ENCODE measurements at places on chromosomes 1 and 21.

- no peak for DNase-seq
Observed at GRCh38 chr1:56953386-56953785, 12.4 kb downstream of the C8B start.

DNA sequence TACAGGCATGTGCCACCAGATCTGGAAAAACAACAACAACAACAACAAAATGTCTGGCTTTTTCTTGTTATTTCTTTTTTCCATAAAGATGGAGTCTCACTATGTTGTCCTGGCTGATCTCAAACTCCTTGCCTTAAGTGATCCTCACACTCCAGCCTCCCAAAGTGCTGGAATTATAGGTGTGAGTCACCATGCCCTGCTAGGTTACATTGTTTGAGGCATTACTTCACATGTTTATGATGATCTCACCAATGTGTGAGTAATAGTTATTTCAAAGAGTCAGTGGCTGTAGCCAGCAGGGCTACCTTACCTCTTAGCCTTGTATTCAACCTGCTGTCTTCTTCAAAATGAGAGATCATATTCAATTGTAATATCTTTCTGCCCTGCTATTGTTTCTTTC lies 445.7 kb downstream of the AMY1C start:
- DNase-seq: no peak

DNA sequence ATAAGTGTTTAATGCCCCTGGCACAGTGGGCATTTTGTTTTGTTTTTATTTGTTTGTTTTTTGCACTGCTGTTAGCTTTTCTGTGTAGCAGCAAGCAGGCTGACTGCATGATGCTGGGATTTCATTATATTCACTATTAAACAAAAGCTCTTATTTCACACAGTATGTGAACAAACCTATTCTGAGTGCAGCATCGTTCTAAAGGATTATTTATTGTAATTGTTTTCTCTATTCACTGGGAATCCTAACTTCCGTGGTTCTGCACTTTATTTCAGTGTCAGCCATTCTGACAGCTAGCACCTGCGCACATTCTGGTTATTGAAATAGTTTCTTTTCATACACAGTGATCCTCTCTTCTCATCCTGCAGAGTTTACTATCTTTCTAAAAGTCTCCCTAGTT lies 595.0 kb downstream of the NEGR1 start:
- no peak for DNase-seq

- DNase-seq: no peak
Observed at GRCh38 chr1:68232289-68233148, at the start of gene WLS. TSS of gene WLS (minus strand) at chr1:68232523. CDS start at chr1:68232299, 224 bp downstream.

- no peak for DNase-seq
Observed at GRCh38 chr1:227140376-227140775, 177.9 kb downstream of the CDC42BPA start.

DNA sequence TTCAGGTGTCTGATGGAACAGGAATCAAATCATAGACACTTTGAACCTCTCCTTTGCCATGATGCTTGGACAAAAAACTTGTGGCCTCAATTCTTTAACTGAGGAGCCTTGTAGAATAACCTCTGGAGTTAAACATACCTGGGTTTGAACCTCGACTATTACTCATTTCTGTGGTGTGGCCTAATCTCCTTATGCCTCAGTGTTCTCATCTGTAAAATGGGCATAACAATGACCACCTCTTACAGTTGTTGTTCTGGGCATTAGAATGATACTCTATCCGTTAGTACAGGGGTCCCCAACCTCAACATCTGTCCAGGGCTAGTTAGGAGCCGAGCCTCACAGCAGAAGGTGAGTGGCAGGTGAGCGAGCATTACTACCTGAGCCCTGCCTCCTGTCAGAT lies 137.2 kb downstream of the ROR1 start:
- DNase-seq: no peak

GRCh38 chr1:220761688-220762427 lies 13.7 kb downstream of the MTARC2 start:
- DNase-seq: no peak

GRCh38 chr1:151801310-151801820 lies 3.9 kb downstream of the LINGO4 start:
- DNase-seq: no peak

- DNase-seq: no peak
Observed at GRCh38 chr1:167229719-167230385, 9.2 kb downstream of the POU2F1 start.

DNA sequence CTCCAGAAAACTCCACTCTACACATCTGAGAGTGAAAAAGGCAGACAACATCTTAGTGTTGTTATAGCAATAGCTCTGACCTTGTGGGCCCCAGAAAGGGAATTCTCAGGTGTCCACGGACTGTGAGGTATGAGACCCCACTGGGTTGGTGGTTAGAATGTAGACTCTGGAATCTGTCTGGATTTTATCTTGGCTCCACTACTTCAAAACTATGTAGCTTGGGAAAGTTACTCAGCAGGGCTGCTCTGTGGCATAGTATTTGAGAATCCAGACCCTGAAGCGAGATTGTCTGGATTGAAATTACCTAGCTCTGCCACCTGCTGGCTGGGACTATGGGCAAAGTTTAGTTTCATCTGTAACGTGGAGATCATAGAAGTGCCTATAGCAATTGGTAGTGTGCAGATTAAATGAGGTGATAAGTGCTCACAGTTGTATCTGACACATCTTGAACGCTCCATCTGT lies 25.8 kb downstream of the PRDM2 start:
- no peak for DNase-seq

DNA sequence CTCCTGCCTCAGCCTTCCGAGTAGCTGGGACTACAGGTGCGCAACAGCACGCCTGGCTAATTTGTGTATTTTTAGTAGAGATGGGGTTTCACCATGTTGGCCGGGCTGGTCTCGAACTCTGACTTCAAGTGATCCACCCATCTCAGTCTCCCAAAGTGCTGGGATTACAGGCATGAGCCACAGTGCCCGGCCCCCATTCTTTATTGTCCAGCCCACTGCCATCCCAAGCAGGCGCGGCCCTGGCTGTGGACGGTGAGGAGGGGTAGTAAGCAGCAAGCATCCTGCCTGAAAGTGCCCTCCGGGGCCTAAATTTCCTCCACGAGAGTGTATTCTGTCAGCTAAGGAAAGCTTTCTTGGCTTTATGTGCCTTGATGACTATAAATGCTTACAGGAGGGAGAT lies 113.2 kb upstream of the CSF3R start:
- no peak for DNase-seq

GRCh38 chr1:31730336-31731048 lies 26.7 kb upstream of the COL16A1 start:
- no peak for DNase-seq

DNA sequence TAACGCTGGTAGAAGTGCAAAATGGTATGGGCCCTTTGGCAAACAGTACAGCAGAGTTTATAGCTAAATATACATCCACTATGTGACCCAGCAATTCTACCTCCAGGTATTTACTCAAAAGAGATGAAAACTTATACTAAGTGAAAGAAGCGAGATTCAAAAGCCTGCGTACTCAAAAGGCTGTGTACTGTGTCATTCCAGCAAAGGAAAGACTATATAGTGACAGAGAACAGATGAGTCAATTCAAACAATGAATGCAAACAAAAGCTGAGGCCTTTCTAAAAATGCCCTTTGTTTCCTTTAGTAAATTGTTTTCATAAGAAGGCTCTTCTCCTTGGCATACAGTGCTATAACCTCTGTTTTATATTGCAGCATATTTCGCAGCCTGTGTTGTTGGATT lies 268.8 kb upstream of the CSF3R start:
- no peak for DNase-seq

DNA sequence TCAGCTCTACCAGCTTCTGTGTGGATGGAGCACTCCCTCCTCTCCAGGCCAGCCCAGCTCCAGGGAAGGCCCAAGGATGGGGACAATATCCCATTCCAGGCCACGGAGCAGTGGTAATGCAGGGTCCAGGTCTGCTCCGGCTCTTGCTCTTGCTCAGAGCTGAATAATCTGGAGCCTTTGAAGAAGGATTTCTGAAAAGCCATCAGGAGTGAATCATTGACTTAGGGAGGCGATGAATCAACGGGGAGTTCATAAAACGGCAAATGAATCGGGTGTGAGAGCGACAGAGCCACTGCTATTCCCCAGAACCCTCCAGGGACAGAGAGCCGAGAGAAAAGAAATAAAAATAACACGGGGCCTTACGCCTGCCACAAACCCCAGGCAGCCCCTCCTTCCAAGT lies 7.7 kb downstream of the POU3F1 start:
- no peak for DNase-seq

DNA sequence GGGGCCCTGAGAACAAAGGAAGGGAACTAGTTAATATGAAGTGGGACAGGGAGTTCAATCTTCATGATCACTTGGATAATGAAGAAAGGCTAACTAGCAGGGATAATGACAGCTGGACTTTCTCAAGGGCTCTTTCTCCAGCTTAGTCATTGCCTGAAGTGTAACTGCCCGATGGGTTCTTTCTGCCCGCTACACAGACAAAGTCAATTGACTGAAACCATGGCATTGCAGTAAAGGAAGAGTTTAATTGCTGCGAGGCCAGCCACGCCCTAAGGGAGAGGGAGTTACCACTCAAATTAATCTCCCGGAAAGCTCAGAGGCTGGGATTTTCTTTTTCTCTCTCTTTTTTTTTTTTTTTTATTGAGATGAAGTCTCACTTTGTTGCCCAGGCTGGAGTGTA lies 16.6 kb upstream of the SLC2A5 start:
- no peak for DNase-seq

DNA sequence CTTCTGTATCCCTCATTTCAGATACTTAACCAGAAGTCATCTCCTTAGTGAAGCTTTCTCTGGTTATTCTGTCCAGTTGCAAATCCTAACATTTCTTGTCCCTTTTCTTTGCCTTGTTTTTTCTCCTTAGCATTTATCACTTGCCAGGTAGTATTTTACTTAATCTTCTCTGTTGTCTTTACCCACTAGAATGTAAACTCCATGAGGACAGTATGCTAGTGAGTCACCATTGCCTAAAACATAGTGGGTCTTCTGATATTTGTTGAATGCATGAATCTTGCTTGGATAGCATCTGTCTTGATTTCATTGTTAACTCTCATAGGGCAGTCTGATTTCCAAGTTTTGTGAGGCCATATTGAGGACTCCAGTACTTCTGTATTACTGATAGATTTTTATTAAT lies 9.6 kb downstream of the CAPZA1 start:
- DNase-seq: no peak

DNA sequence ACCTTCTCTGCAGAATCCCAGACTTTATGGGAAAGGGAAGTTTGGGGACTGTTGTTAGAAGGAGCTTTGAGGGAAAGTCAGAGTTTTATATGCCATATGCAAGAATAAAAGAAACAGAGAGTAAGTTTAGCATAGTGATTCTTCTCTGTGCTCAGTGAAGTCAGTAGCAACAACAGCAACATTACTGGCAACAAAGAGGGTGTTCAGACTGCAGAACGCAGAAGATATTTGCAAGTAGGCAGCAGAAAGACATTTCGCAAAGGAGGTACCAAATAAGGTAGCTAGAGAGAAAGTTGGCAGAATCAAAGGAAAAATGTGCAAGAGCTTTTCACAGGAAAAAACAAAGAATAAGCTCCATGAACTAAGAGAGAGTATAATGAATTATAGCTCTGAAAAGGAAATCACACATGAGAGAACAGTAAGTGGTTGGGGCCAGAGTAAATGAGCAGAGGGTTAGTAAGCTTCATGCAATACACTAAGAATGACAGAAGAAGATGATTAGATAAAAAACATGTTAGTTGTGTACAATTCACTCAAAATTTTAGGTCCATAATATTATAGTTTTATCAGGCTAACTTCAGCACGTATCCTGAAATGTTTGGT lies 98.1 kb downstream of the NEGR1 start:
- DNase-seq: no peak

- no peak for DNase-seq
Observed at GRCh38 chr21:14977814-14978213, 87.0 kb downstream of the NRIP1 start.
